ENCODE measurements at places on chromosomes 4 and X.
A peak's percentile ranks its signal among the peaks of the same experiment; 100 is the strongest.

DNA sequence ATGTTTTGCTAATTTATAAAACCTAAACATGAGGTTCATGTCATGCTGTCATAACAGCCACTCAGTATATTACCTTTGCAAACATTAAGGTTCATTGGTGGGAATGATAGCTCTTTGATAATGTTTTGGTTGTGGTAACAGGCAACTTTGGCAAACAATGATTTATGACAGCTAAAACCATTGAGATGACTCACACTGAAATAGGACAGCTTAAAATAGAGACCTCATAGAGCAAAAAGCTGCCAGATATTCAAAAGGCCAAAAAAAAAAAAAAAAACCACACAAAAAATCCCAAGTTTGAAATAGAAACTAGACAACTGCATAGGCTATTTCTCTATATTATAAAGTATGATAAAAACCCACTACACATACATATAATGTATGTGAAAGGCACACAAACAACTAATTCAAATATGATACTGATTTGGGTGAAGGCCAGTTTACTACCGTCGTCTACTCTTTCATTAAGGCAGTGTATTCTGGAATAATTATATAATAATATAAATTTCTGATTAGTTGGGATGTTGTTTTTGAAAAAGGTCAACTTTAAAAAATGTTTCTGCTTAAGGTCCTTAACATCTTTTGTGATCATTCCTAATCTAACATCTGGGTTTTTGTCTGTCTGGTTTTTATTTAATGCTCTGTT is 646.0 kb upstream of the PITX2 start:
- DNase-seq, result no peak

DNA sequence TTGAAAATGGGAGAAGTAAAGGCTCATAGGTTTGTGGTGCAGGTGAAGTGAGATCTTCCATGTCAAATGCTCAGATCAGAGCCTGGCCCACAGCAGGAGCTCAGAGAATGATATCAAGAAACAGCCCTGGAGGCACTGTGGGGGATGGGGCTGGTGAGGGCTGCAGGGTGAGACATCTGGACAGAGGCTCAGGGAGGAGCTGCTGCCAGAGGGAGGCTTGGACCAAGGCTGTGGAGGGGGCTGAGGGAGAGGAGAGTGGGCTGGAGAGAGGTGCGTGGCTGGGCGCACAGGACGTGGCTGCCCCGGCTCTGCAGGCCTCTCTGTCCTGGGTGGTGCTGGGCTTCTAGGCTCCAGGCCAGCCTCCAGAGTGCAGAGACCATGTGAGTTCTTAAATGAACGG is 5.6 kb downstream of the SORCS2 start:
- DNase-seq, result no peak

DNA sequence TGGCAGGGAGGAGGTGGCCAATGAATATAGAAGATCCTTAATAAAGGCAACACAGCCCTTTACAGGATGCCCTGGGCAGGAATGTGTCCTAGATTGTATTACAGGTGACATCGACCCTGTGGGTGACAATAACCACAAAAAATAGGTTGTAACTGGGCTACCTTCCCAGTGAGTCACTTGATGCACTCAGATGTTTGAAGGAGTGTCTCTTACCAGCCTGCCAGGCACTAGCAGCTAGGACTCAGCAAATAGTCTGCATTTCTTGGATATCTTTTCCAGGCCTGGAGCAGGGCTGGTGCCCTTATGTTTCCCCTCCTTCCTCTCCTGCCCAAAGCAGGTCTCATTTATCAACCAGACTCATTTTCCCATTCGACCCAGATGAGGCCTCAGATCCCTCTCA is 50.9 kb upstream of the TMEM164 start:
- no peak for DNase-seq

DNA sequence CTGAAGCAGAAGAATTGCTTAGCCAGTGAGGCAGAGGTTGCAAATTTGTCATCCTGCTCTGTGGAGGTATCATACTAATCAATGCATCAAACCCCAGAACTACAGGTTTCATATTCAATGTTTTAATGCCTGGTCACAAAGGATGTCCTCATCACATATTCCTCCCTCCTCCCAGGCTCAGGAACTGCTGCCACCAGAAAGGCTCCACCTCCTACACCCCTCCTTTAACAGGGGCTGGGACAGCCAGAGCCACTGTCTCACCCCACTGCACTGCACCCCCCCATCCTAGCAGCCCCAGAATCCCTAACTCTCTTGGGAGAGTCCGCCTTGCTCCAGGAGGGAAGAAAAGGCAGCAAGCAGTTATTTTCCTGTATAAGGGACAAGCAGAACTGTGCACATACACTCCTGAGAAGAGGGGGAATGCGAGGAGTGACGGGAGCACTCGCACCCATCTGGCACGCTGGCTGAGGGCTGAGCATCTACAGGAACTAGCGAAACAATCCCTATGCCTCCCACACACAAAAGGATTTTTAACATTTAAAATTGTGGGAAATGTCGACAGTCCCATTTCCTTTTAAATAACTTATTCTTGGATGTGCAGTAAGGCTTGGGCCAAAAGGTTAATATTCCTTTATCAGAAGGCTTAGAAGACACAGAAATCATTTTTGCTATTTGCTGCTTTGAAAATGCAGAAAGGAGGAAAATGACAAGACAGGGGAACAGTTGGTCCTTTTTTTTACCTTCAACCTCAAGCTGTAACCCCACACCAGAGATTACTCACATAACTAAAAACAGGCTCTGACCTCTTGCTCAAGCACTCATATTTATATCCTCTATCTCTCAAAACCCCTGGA is 27.8 kb downstream of the CD99L2 start:
- DNase-seq, result no peak

DNA sequence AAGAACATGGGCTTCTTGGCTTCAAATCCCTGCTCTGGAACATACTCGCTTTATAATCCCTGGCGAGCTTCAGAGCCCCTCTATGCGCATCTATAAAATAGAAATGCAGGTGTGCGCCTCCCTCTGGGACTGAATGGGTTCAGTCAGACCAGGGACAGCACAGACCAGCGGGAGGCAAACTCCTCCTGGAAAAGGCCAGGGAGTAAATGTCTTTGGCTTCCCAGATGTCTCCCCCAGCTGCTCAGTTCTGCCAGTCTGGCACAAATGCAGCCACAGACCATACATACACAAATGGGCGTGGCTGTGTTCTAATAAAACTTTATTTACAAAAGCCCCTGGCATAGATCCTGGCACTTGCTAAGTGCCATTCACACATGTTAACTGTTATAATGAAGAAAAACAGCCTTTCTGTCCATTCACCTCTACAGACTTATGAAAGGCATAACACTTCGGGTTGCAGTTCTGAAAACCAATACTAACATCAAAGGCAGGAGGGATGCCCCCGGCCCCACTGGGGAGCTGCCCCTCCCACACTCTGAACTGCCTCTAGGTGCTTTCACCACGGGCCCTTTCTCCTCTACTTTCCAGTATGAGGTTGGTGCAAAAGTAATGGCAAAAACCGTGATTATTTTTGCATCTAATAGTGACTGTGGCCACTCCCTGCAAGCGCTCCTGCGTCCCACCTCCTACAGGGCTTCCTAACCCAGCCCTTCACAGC is 4.6 kb downstream of the JAKMIP1 start:
- no peak for DNase-seq

DNA sequence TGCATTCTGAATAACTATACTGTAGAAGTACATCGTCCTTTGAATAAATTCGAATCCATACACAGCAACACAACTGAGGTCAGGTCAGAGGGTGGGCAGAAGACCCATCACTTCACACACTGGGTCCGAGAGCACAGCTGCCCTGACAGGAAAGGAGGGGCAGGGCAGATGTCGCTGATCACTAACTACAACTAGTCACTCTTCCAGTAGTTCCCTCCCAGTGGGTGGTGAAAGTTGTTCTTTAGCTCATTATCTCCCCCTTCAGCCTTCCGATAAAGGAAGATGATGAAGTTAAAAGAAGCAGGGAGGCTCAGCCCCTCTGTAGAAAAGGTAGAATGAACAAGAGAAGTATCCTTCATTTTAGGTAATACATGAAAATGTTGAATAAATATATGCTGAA is 278.9 kb downstream of the INPP4B start:
- DNase-seq, result no peak

DNA sequence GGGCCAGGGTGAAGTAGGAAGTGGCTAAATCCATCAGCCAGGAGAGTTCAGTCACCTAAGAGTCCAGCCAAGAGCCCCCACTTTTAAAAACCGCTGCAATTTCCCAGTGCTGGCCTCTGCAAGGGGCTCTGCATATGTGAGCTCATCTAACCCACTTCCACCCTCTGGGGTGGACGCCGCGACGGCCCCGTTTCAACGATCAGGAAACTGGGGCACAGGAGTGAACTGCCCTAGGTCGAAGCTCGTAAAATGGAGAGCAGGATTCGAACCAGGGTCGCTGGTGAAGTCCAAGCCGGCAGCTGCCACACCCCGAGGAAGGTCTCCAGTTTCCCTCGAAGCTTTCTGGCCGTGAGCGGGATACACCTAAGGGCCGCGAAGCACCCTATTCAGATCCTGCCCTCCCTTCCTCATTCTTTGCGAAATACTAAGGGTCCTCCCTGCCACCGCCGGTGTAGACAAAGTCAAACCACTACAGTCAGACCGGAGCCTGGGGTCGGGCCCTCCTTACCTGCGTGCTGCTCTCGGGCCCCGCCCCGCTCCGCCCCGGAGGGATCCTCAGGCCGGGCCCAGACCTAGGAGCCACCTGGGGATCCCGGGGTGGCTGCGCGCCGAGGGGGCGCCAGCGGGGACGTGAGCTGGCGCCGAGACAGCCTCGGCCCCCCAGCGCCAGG is 446 bp downstream of the EVC2 start:
- DNase-seq, result no peak

DNA sequence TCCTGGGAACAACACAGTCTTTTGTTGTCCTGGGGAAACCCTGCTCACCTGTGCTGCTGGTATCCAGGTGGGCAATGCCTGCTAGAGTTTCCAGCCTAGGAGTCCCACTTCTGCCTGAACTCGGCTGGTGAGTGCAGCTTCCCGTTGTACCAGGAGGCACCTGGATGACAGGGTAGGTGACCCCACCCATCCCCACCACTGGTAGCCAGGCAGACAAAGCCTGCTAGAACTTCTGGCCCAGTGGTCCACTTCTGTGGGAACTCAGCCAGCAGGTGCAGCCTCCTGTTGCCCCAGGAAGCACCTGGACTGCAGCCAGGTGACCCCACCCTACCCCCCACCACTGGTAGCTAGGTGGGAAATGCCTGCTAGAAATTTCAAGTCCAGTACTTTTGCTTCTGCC is 9.7 kb upstream of the TCEAL2 start:
- DNase-seq, result no peak

DNA sequence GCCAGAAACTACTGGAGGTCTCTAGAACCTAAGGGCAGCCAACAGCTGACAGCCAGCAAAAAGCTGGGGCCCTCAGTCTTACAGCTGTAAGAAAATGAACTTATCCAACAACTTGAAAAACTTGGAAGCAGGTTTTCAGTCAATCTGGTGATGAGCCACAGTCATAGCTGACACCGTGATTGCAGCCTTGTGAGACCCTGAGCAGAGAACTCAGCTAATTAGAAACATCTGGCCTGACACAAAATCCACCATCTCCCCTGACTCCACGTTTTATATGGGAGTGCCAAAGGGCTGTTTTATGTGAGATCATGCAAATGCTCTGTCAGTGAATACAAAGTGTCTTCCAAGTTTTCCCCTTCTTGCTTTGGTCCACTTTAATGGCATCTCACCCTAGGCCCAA is 198.8 kb upstream of the DCAF8L1 start:
- DNase-seq, result no peak

DNA sequence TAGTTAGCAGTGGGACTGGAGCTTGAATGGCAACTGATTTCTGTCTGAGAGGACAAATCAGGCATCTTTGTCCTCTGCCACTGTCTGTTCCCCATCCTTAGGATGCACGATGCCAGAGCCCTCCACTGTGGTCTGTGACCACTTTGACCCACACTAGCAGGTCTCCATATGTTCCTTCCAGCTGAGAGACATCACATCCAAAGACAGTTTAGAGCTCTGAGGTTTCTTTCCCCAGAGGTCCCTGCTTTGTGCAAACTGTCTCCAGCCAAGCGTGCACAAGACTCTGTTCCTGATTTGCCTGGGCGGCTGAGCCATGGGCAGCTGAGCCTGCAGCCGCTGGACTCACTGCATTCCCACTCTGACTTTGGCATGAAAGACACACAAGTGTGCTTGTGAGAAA is 98.0 kb downstream of the PTTG2 start:
- no peak for DNase-seq

- peak; percentile 50 for DNase-seq
Measured at GRCh38 chr4:6953751-6954380, 44.2 kb downstream of the TBC1D14 start.
